Kidney glomerular epithelial cell (primary cell): ENCODE measurements at places on chromosomes 6 and 20.

GRCh38 chr6:10976571-10976970 lies 67.5 kb downstream of the ELOVL2 start:
- DNase-seq: no peak

- no peak for DNase-seq
Observed at GRCh38 chr20:5090191-5090590, 29.6 kb downstream of the PCNA start.

GRCh38 chr6:140434761-140435160 lies 1060.3 kb upstream of the CITED2 start:
- DNase-seq: no peak

GRCh38 chr6:160129881-160130615 lies 8.4 kb downstream of the SLC22A1 start:
- no peak for DNase-seq

GRCh38 chr6:30880698-30881252 lies 3.5 kb upstream of the DDR1 start:
- no peak for DNase-seq

- DNase-seq: no peak
Observed at GRCh38 chr6:7051780-7052442, 55.9 kb upstream of the RREB1 start.

DNA sequence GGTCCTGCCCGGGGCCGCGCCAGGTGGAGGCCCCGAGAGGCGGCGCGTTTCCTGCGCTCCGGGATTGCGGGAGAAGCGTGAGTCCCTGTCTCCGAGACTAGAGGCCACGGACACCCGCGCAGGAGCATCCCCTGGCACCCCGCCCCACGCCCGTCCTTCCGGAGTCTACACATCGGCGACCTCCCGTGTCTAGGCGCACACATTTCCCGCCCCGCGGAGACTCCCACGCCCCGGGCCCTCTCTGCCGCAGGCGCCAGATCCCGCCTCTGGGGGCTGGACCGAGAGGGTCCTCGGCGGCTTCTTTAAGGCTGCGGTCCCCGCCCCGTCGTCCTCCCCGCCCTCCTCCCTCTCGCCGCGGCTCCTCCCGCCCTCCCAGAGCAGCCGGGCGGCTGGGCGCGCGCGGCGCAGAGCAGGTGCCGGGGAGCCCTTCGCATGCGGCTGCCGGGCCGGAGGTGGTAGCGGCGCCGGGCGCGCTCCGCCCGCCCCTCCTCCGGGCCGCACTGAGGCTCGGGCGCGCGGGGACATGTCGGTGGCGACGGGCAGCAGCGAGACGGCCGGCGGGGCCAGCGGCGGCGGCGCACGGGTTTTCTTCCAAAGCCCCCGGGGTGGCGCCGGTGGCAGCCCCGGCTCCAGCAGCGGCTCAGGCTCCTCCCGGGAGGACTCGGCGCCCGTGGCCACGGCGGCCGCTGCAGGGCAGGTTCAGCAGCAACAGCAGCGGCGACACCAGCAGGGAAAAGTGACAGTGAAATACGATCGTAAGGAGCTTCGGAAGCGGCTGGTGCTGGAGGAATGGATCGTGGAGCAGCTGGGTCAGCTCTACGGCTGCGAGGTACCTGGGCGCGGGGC lies at the start of gene PPP1R14C:
PPP1R14C (plus strand) TSS at position 375 of the 846 bp plus-strand sequence; CDS start at position 524, 149 bp downstream.
- peak; percentile 73 for DNase-seq

- peak; percentile 99 for DNase-seq
Observed at GRCh38 chr6:30752157-30752927, 8.0 kb upstream of the IER3 start.

- DNase-seq: no peak
Observed at GRCh38 chr6:168562576-168563151, 121.7 kb downstream of the SMOC2 start.

- DNase-seq: peak; percentile 38
Observed at GRCh38 chr20:59525500-59526241, 78.7 kb upstream of the PHACTR3 start.

GRCh38 chr6:32047855-32048766 lies 9.9 kb downstream of the CYP21A2 start:
- DNase-seq: peak; percentile 26

DNA sequence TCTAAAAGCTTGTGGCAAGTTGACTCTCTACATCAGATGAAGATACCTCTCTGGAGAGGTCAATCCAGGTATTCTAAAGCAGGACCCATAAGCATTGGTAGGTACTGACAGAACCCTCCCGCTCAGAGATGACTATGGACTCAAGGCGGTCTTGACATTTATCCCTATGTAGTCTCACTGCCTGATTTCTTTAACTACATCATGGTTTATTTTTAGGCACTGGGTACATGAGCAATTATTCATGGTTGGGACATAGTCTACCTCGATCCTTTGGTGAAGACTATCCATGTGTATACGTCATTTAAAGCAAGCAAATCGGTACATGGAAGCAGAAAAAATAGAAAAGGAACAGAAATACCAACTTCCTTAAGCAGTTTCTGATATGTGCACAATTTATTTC lies 136.2 kb upstream of the TAB2 start:
- DNase-seq: no peak

DNA sequence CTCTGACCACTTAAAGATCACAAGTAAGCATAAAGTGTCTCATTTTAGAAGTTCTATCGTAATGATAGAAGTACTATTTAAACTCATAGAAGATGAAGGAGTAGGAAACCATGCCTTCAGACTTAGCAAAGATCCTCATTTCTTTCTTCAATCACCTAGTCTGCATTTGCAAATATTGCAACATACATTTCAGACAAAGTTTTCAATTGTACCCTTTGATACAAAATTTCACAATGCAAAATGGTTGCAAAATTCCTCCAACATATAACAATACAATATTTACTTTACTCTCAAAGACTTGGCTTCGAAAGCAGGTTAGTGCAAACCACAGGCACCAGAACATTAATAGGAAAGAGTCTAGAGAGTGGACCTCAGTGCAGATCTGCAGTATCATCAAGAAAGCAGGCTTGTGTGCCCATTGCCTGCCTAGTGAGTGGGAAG lies 16.1 kb upstream of the ROS1 start:
- no peak for DNase-seq

DNA sequence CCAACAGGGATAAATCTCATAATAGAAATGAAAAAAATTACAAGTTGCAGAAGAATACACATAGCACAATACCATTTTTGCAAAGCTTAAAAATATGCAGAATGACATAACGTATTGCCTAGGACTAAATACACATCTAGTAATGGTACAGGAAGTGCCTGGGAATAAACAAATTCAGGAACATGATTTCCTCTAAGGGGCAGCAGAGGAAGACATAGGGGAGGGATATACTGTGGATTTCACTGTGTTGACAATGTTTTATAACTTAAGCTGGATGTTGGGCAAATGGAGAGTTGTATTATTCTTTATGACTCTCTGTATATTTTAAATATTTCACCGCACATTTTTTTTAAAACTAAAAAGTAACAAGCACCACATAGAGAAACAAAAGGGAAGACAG lies 5.6 kb upstream of the GLO1 start:
- DNase-seq: no peak

DNA sequence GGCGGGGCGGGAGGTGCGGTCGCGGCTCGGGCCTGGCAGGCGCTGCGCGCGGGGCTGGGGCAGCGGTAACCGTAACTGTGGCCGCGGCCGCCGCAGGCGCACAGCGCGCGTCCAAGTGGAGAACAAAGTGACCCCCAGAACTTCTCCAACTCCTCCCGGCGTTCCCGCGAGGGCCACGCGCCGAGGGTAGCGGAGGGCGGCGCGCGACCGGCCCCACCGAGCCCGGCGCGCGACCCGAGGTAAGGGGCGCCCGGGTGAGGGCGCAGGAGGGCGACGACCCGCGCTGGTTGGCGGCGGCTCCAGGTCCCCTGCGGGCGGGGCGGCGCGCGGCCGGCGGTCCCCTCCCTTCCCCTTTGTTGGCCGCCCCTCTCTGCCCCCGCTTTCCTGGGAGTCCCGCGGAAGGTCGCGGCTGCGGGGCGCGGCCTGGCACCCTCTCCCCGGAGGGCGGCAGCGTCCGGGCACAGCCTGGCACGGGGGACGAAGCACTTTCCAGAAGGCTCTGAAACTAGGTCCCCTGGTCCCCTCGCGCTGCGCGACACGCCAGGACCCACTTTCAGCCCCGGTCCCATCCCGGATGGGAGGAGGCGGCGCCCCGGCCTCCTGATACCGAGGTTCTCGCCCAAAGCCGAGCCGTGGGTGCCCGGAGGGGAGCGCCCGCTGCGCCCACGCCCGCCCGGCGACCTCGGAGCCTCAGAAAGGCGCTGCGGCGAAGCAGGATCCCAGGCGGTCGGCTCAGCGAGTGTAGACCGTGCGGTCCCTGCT lies at the start of gene TIAM2:
TIAM2 (plus strand) TSS at position 62 of the 762 bp plus-strand sequence. CDS start 133,909 bp downstream, outside the sequence.
- no peak for DNase-seq

DNA sequence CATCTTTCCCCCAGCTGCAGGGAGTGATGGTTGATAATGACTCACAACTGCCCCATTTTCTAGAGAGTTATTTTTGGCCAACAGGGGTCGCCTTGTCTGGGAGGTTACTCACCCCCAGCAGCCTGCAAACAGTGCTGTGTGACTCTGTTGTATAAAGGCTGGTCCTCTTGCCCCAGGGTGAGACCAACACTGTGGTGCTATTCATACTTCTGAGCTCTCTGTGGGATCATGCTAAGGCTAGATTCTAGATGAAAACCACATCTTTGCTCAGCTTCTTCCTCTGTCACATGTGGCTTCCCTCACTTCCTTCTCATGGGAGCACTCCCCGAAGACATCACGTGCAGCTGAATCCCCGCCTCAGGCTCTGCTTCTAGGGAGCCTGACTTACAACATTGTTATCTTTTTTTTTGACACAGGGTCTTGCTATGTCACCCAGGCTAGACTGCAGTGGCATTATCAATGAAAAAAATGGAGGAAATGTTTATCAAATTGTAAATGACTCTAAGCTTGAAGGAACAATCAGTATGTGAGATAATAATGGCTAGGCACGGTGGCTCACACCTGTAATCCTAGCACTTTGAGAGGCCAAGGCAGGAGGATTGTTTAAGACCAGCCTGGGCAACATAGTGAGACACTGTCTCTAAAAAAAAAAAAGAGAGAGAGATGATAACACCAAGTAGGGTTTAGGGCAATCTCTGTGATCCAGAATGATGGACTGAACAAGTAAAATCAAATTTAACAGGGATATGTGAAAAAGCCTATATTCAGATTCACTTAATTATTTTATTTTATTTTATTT lies 55.7 kb upstream of the SLC23A2 start:
- DNase-seq: no peak

- no peak for DNase-seq
Observed at GRCh38 chr6:130936933-130937332, 109.7 kb downstream of the SMLR1 start.

DNA sequence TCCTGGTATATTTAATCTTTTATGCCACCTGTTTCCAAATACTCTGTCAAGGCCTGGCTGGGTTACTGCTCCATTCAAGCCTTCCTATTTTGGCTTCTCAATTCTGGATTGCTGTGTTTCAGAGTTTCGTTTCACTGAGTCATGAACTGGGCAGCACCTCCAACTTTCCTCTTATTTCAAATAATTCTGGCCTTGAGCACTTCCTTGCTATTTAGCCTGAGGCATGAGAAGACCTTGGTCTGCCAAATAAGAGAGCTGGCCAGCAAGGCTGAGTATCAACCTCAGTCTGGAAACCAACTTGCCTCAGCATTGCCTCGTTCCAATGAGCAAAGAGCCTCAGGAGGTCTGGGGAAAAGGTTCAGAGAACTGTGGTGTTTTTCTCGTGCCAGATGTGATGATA lies 66.6 kb downstream of the TNFAIP3 start:
- no peak for DNase-seq

DNA sequence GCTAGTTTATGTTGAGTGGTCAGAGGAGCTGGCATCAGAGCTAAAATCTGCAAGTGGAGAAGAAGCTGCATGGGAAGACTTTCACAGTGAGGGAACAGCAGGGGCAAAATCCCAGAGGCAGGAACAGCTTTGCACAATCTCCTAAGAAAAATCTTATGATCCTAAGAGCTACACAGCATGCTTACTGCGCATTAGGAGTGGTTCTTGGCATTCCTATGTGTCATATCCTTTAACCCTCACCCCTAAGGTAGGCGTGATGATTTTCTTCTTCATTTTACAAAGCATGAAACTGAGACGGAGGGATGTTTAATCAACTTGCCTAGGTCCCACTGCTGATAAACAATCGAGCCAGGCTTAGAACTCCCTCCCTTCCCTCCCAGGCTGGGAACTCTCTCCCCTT lies 313.6 kb upstream of the SULF2 start:
- DNase-seq: no peak

GRCh38 chr6:74069089-74069581 lies 373.1 kb downstream of the CD109 start:
- no peak for DNase-seq

GRCh38 chr6:49645139-49645538 lies 8.5 kb upstream of the RHAG start:
- DNase-seq: no peak

DNA sequence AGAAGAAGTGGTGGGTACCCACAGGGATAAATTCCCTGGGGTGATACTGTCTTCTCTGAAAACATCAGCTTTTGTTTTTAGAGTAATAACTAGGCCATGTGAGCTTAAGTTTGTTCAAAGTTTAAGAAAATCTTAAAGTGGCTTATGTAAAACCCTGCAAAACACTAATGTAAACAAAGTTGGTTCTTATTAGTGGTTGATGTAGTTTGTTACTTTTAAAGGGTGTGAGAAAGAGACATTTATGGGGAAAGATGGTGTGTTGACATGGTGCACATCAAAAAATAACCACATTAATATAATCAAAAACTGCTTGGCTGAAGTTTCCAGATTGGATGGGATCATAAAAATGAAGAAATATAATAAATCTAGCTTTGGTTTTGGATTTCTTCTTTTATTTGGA lies 119.9 kb downstream of the LAMP5 start:
- no peak for DNase-seq

GRCh38 chr6:157746897-157747296 lies 76.1 kb upstream of the SNX9 start:
- DNase-seq: no peak

DNA sequence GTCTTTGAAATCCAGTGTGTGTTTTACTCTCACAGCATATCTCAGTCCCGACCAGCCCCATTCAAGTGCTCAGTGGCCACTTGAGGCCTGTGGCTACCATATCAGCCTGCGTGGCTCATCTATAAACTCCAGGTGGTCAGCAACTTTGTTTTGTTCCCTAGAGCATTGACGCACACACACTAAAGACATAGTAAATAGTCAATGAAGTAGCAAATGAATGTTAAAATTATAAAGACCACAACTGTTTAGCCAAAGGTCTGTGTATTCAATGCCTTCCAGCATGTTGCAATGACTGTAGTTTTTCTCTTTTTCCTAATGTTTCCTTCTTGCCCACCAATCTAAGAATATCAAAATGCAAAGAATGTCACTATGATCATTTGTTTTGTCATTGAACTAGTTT lies 238.2 kb upstream of the ZNF217 start:
- DNase-seq: no peak
